ENCODE measurements at places on chromosomes 4 and X. TPM values are rescaled to one million over a fixed set of nuclear protein-coding genes. Genes with fewer than 3 reads are reported as not detected.
A peak's percentile ranks its signal among the peaks of the same experiment; 100 is the strongest.

Gene SOX3
- polyA plus RNA-seq, result not detected

Gene USP27X
- 0.07 TPM for polyA plus RNA-seq

Gene CENPVL2
- polyA plus RNA-seq, result not detected

Gene GIMD1
- polyA plus RNA-seq, result not detected

DNA sequence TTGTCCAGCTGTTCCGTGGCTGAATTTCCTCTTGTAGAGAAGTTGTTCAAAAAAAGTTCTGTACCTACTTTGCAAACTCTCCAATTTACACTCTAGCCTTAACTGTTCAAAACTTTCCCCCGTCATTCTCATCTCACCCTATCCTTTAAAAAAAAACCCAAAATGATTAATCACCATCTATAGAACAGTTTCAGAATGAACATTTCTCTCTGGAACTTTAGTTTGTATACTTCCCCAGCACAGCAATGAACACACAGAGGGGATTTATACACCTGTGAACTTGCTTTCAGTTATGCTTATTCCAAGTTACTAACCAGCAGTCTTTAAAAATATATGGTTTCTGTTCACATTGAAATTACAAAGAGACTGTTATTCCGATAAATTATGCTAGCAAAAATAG lies 1.2 kb downstream of the GEMIN8 start:
- no peak for DNase-seq

- DNase-seq, result no peak
Observed at GRCh38 chr4:17065821-17066220, 167.4 kb upstream of the LDB2 start.

- no peak for DNase-seq
Observed at GRCh38 chr4:66071911-66072310, 401.6 kb upstream of the EPHA5 start.

GRCh38 chr4:64130907-64131306 lies 278.3 kb downstream of the TECRL start:
- no peak for DNase-seq

DNA sequence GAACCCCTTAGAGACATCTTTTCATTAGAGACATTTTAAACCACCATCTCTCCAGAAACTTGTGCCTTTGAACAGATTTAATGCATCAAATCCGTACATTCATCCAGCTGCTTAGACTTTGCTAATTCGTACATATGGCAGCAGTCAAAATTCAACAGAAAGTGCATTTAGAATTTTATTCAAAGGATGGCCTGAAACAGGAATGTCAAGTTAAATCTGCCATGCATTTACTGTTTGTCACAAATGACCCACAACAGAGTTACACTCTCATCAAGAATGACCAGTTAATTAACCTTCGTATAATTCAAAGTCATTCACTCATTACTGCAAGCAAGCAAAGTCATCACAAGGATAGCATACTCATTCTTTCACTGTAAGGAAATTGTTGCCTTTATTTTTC lies 284.3 kb downstream of the SLC7A11 start:
- no peak for DNase-seq

DNA sequence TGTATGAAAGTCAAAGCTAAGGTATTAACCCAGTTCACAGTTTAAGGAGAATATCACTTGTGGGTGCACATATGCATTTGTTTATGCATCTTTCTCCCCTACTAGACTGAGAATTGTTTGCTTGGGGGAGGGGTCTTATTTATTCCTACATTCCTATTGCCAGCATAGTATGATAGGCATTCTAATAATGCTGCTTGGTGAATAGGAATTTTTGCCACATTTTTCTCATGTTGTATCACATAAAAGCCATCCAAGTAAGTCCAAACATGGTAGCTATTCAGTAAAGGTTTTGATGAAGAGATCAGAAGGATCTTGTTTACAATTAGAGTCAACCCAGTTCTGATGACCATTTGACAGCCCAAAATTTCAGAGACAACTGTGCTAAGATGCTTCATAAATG lies 48.6 kb downstream of the ASB9 start:
- no peak for DNase-seq

GRCh38 chrX:64975491-64975890 lies 759 bp downstream of the ZC4H2 start:
- DNase-seq, result peak; percentile 30

GRCh38 chr4:103915224-103915869 lies 195.6 kb upstream of the TACR3 start:
- no peak for DNase-seq

GRCh38 chrX:87580862-87581261 lies 63.3 kb downstream of the KLHL4 start:
- no peak for DNase-seq

DNA sequence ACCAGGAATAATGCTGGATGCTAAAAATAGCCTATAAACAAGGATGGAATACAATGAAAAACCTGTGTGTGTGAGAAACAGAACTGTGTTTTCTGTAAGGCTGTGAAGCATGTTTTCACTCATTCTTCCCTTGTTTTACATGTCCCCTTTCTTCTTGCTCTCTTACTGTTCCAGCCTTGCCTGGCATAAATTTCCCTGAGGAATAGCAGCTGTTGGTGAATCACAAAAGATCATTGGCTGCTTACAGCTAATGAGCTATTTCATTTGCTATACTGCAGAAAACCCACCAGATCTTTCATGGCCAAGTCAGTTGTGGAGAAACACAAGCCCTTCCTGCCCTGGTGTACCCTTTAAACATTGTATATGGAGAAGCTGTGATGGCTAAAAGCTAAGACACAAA lies 91.1 kb downstream of the LDB2 start:
- DNase-seq, result no peak

DNA sequence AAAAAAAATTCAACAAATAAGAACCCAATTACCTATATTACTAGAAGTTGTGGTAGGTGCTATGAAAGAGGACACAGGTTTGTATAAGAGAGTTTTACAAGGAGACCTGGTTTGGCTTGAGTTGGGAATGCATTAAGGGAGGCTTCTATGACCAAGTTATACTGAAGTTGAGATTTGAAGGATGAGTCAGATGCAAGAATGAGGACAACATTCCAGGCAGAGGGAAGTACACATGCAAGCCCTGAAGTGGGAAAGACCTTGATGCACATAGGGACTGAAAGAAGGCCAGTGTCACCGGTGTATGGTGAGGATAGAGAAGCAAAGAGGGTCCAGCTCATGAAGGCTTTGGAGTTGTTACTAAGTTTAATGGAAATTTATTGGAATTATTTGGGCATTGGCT lies 52.2 kb downstream of the ANK2 start:
- no peak for DNase-seq

DNA sequence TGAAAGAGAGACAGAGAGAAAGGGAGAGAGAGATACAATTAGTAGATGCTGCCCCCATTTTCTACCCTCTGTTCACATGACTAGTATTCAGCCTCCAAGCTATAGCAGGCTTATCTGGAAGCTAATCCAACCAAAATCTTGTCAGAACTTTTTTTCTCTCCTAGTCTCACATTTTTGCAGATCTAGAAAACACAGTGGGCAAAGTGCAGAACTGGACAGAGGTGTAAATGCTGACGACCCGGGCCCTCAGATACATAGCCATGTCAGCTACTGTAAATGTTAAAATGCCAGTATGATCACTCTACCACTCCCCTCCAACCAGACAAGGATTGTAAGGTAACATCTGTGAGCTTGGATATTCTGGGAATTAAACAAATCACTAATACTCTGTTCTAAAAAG lies 34.3 kb downstream of the GPC3 start:
- no peak for DNase-seq

DNA sequence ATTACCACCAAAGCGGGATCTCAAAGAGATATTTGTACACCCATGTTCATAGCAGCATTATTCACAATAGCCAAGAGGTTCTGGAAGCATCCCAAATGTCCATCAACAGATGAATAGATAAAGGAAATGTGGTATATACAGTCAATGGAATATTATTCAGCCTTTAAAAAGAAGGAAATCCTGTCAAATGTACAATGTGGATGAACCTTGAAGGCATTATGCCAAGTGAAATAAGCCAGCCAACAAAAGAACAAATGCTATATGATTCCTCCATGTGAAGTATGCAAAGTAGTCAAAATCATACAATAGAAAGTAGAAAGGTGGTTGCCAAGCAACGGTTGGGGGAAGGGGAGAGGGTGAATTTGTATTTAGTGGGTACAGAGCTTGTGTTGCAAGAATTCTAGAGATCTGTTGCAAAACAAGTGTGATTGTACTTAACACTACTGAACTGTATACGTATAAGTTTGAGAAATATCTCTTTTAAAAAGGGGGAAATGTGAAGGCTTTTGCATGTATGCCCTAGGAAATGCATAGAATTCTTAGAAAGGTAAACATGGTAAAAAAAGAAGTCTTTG lies 5.0 kb upstream of the ZRSR2 start:
- no peak for DNase-seq
